ENCODE measurements at places on chromosomes 2 and 18.

DNA sequence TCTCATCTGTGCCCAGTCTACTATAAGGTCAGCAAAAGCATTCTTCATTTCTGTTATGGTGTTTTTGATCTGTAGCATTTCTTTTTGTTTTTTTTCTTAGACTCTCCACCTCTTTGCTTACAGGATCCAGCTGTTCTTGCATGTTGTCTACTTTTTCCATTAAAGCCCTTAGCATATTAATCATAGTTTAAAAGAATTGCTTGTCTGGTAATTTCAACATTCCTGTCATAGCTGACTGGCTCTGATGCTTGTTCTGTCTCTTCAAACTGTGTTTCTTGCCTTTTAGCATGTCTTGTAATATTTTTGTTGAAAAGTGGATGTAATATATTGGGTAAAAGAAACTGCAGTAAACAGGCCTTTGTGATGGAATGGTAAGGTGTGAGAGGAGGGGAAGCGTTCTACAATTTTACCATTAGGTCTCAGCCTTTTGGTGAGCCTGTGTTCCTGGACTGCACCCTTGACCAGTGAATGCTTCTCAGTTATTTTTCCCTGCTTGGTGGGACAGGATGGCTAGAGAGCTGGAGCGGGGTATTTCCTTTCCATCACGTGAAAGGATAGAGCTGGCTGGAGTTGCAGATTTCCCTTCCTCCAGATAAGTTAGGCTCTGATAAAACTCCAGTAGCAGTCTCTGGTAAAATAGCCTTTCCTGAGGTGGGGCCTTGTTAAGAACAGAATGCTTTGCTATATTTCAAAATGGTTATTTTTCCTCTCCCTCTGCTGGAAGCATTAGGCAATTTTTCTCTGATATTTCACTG is 65.4 kb downstream of the PLA2R1 start:
- DNase-seq = no peak

GRCh38 chr2:121372721-121373353 is 87.8 kb upstream of the TFCP2L1 start:
- no peak for DNase-seq

DNA sequence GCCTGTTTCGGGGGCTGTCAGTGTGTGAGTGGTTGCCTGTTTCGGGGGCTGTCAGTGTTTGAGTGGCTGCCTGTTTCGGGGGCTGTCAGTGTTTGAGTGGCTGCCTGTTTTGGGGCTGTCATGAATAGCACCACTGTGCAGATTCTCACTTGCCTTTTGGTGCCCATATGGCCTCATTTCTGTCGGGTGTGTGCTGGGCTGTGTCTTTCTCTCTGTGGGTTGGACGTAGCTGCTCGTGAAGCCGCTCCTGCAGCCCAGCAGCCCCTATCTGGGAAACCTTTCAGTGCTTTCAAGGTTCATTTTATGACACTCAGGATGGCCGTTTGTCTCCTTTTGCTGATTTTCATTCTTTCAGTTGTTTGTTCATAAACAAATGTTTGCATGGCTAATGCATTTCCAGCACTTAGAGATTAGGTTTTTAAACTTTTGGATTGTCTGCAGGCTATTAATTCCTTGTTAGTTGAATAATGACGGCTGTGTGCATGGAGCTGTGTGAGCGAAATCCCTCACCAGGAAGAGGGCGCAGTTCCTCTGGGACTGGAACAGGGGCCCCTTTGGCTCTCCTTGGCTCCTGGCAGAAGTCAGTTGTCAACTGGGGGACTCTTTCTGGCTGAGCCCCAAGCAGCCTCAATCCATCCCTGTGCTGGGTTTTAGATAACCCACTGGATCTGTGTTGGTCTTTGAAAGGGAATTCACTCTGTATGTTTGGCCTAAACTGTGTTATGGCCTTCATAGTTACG is 10.8 kb downstream of the AGAP1 start:
- no peak for DNase-seq

DNA sequence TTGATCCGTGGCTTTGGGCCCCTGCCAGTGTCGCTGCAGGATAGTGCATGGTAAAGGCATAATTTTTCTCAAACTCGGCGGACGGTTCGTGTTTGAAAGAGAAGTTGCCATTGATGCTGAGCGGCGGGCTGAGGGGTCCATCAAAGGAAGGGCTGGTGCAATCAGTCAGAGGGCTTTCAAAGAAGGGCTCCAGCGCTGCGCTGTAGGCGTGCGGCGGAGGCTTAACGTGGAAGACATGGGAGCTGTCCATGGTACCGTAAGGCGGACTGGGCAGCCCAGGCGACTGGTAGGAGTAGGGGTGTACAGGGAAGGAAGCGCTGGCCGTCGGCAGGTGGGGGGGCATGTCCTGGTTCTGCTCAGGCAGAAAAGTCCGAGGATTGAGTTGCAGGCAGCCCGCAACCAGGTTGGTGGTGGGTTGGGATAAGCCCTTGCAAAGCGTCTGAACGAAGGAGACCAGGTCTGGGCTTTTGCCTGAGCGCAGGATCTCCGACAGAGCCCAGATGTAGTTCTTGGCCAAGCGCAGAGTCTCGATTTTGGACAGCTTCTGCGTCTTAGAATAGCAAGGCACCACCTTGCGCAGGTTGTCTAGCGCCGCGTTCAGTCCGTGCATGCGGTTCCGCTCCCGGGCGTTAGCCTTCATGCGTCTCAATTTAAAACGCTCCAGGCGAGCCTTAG is 2.3 kb downstream of the NEUROD1 start:
- DNase-seq = peak; percentile 42

DNA sequence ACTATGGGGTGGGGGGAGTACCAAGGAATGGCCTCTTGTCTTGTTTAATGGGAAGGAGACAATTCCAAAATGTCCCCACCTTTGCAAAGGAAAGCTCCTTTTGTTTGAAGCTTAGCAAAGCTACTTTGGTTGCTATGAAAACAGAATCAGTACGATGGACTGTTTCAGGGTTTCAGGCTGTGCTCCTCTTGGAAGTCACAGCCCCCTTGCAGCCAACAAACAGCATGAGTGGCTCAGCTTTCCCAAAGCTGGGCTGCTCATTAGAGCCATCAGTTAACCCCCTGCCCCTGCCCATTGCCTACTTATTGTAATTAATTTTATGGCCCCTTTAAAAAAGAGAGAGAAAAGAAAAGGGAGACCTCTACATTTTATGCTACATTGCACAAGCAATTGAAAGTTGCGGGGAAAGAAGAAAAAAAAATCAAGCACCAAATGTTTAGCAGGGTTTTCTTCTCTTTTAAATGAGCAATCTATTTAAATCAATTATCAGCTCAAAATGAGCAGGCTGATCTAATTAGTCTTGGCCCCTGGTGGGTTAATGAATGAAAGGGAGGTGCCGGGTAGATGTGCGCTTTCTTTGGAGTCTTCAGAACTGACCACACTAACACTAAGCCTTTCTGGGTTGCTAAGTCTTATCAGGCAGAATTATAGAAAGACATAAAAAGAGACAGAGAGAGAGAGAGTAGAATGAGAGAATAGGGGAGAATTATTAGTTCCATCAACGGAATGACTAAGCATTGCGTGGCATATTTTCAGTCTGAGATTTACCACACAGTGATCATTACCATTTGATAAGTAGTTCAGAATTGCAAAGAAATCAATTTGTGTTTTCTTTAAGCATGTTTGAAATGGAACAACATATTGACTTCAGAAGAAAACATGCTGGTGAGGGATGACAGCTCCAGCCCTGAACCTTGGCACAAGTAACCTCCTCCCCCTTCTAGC is 284.9 kb downstream of the INSIG2 start:
- no peak for DNase-seq

- no peak for DNase-seq
These were observed 55.3 kb downstream of the MSH6 start for GRCh38 chr2:47838249-47838648.

- DNase-seq = no peak
These were observed 47.0 kb upstream of the AP1S3 start for GRCh38 chr2:223884399-223884798.

DNA sequence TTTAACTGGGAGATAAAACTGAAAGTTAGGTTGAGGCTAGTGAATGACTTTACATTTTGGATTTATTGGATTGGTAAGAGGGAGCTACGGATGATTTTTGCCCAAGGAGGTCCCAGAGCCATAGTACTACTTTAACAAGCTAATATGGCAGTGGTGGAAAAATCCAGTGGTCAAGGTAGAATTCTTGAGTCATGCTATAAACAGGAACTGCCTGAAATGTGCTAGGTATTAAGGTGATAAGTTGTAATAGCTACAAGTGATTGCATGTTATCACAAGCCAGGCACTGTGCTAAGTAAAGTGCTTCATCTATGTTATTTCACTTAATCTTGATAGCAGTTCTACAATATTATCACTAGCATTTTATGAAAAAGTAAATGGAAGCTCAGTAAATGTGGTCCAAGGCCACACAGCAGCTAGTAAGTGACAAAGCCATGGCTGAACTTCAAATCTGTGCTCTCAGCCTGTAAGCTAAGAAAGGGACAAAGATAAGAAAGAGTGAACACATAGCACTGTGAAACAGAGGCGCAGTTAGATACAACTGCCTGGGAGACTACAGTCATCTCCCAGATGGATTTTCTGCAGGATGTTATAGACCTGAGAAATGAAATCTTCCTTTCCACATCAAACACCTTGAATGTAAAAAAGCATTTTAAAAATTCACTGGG is 469.6 kb downstream of the TGIF1 start:
- no peak for DNase-seq
